Activated CD4-positive, alpha-beta T cell treated with anti-CD3 and anti-CD28 coated beads, Interleukin-2, Interleukin-6, amounts not matched to agents 100 ng/mL and 50 ng/mL, durations not matched to agents 16 hours and 8 hours (primary cell): ENCODE measurements at places on chromosomes 5 and 9.
A peak's percentile ranks its signal among the peaks of the same experiment; 100 is the strongest.

DNA sequence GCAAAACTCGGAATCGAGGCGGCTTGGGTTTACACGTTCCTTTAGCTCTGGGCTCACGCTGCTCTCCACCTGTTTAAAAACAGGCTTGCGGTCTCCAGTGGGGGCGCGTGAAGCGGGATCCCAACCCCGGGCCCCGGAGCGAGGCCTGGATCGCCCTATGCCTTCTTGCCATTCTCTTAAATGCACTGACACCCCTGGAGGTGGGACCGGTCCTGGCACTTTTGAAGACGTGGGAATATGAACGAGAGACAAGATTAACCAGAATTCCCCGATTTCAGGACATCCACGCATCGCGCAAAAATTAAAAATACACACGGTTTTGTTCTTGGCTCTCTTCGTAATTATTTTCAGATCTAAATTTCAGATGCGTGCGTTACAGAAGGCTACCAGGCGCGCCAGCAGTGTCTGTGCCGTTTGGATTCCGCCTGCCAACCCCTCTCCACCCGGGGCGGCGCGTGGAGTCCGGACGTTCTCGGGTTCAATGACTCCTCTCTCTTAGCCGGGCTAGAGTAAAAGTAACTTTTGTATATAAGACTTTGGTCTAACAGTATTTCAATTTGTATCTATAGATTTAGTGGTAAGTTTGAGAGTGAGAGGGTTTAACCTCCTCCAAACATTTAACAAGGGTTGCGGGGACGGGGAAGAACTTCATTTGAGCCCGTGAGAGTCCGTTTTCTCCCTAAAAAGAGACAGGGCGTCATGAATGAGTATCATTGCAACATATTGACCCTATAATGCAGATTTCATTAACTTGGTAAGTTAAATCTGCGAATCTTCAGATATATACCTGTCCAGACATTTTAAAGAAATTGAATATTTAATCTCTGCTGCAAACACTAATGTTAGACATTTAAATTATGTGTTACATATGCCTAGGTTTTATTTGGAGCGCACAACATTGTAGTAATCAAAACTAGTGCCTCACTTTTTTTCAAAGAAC is 3.8 kb downstream of the FOXD1 start:
- DNase-seq = no peak

DNA sequence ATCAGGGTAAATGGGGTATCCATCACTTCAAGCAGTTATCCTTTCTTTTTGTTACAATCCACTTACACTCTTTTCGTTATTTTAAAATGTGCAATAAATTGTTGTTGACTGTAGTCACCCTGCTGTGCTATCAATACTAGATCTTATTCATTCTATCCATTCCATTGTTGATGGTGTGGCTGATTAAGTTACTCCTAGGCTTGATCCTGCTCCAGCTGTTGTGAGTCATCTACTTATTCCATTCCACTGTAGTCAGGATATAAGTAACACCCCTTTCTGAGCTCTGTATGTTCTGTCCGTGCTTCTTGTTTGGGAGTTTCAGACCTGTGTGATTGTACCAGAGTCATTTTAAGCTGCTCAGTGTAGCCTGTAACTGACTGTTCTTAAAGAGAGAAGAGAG is 122.5 kb upstream of the RUSC2 start:
- DNase-seq = no peak

- no peak for DNase-seq
These were observed 55.1 kb upstream of the CCDC112 start for GRCh38 chr5:115351356-115352195.

- DNase-seq = no peak
These were observed 310.4 kb downstream of the ACTL7B start for GRCh38 chr9:108545436-108545835.

DNA sequence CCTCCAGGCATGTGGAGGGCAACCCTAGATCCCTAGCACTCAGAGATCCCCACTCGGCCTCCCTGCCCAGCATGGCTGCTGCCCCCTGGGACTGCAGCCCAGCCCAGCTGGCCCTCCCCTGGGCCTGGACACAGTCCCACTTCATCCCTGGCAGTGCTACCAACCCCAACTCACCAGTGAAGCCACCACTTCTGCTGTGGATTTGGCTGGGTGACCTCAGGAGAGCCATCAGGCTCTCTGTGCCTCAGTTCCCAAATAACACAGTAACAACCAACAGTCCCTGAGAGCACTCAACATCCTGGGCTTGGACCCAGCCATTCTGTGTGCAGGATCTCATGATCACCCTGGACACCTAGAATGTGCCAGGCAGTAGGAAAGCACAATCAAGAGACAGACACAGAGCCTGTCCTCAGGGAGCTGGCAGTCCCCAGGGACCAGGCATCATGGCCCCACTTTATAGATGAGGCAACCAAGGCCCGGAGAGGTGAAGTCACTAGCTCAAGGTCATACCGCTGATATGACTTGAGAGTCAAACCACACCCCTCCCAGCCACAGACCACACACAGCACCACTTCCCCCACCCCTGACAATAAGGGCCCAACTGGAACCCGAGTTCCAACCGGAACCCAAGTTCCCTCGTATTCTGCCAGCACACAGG is 4.7 kb upstream of the PSMB7 start:
- peak; percentile 15 for DNase-seq

GRCh38 chr9:88460587-88461332 is 72.5 kb downstream of the SPIN1 start:
- DNase-seq = peak; percentile 41
